B cell (primary cell): ENCODE measurements at places on chromosomes 5 and 9.
A peak's percentile ranks its signal among the peaks of the same experiment; 100 is the strongest.

- H3K4me1 ChIP-seq = peaks cover 10% of the 10 kb centered on the region
- no peak for DNase-seq
- no peaks in the 10 kb centered on the region for H3K36me3 ChIP-seq
- H3K27ac ChIP-seq = no peak overlapping the region
- peaks cover 4% of the 10 kb centered on the region for H3K27me3 ChIP-seq
Observed at GRCh38 chr5:138726848-138727247, 26.4 kb upstream of the CTNNA1 start.

GRCh38 chr9:84179531-84179930 is 161.0 kb downstream of the SLC28A3 start:
- H3K4me1 ChIP-seq = no peaks in the 10 kb centered on the region
- H3K4me3 ChIP-seq = no peak overlapping the region
- DNase-seq = no peak
- no peaks in the 10 kb centered on the region for H3K36me3 ChIP-seq
- H3K27ac ChIP-seq = no peak overlapping the region

- H3K4me3 ChIP-seq = no peak overlapping the region
- no peak overlapping the region for H3K27ac ChIP-seq
- DNase-seq = no peak
- no peaks in the 10 kb centered on the region for H3K27me3 ChIP-seq
- H3K36me3 ChIP-seq = no peaks in the 10 kb centered on the region
Observed at GRCh38 chr9:72509635-72510034, 11.8 kb upstream of the TMC1 start.

- H3K27me3 ChIP-seq = no peaks in the 10 kb centered on the region
- no peak for DNase-seq
- no peak overlapping the region for H3K27ac ChIP-seq
- no peak overlapping the region for H3K4me3 ChIP-seq
- H3K4me1 ChIP-seq = no peaks in the 10 kb centered on the region
Observed at GRCh38 chr5:145226726-145227125, 608.4 kb downstream of the PRELID2 start.

- H3K27ac ChIP-seq = no peak overlapping the region
- H3K4me1 ChIP-seq = no peaks in the 10 kb centered on the region
- no peak for DNase-seq
- no peaks in the 10 kb centered on the region for H3K27me3 ChIP-seq
Observed at GRCh38 chr9:18327121-18327520, 146.8 kb upstream of the ADAMTSL1 start.

- no peaks in the 10 kb centered on the region for H3K36me3 ChIP-seq
- peaks cover 3% of the 10 kb centered on the region for H3K27me3 ChIP-seq
- H3K27ac ChIP-seq = no peak overlapping the region
Observed at GRCh38 chr5:170497311-170498038, 6.3 kb upstream of the KCNIP1 start.

GRCh38 chr5:139768807-139769465 is 26.7 kb upstream of the PSD2 start:
- DNase-seq = no peak
- H3K4me1 ChIP-seq = peaks cover 18% of the 10 kb centered on the region
- H3K36me3 ChIP-seq = no peaks in the 10 kb centered on the region
- no peak overlapping the region for H3K4me3 ChIP-seq

DNA sequence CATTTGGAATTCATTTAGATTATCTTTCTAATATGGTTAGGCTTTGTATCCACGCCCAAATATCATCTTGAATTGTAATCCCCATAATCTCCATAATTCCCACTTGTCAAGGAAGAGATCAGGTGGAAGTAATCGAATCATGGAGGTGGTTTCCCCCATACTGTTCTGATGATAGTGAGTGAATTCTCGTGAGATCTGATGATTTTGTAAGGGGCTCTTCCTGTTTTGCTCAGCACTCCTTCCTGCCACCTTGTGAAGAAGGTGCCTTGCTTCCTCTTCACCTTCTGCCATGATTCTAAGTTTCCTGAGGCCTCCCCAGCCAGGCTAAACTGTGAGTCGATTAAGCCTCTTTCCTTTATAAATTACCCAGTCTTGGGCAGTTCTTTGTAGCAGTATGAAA is 527.5 kb upstream of the ARRDC3 start:
- DNase-seq = no peak
- H3K27me3 ChIP-seq = no peaks in the 10 kb centered on the region
- H3K27ac ChIP-seq = no peak overlapping the region
- no peaks in the 10 kb centered on the region for H3K4me1 ChIP-seq

DNA sequence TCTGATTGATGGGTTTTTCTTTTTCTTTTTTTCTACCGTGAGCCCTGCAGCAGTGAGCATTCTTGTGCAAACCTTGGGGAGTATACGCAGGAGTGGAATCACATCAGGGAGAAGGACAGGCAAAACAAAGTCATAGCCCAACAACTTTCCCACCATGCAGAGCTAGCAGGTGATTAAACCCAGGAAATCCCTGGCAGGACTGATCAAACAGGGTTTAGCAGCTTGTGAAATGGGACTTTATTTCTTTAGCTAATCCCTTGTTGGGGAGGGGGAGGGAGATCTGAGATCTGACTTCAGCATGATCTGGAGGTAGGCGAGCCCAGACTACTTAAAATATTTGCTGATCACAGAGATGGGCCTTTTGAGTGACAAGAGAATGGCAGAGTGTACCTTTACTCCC is 162.0 kb upstream of the GLRA1 start:
- no peak for DNase-seq
- no peaks in the 10 kb centered on the region for H3K4me1 ChIP-seq
- H3K4me3 ChIP-seq = no peak overlapping the region
- H3K27me3 ChIP-seq = no peaks in the 10 kb centered on the region

- H3K4me1 ChIP-seq = no peaks in the 10 kb centered on the region
- no peaks in the 10 kb centered on the region for H3K36me3 ChIP-seq
- no peaks in the 10 kb centered on the region for H3K27me3 ChIP-seq
- H3K27ac ChIP-seq = no peak overlapping the region
- no peak for DNase-seq
Observed at GRCh38 chr5:34669931-34670516, 13.9 kb downstream of the RAI14 start.

- H3K4me3 ChIP-seq = no peak overlapping the region
- peaks cover 87% of the 10 kb centered on the region for H3K27me3 ChIP-seq
- DNase-seq = peak; percentile 41
Observed at GRCh38 chr5:77644371-77645157, 6.1 kb upstream of the OTP start.

DNA sequence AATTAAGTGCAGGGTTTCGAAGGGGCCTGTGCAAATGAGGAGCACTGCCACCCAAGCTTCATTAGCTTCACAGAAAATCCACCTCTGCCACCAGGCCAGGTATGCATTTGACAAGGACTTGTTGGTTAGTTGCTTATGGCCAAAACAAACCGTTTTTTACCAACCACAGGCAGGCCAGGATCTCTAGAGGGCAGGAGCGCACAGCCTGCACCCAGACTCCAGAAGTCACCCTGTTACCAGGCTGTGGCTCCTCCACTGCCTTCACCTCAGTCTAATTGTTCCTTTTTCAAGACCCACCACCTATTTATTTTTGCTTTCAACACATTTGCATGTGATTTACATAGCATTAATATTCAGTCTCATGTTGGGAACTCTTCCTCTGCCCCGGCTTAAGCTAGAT is 78.3 kb upstream of the HSPA9 start:
- peaks cover 77% of the 10 kb centered on the region for H3K27me3 ChIP-seq
- no peak overlapping the region for H3K27ac ChIP-seq

- H3K27me3 ChIP-seq = no peaks in the 10 kb centered on the region
- no peak overlapping the region for H3K4me3 ChIP-seq
- no peaks in the 10 kb centered on the region for H3K36me3 ChIP-seq
- no peak for DNase-seq
Observed at GRCh38 chr5:52690236-52690768, 97.4 kb upstream of the ITGA1 start.

GRCh38 chr9:134779640-134780039 is 101.0 kb upstream of the FCN2 start:
- no peaks in the 10 kb centered on the region for H3K4me1 ChIP-seq
- H3K36me3 ChIP-seq = no peaks in the 10 kb centered on the region
- H3K4me3 ChIP-seq = no peak overlapping the region
- H3K27me3 ChIP-seq = peaks cover 3% of the 10 kb centered on the region
- DNase-seq = no peak
- no peak overlapping the region for H3K27ac ChIP-seq

DNA sequence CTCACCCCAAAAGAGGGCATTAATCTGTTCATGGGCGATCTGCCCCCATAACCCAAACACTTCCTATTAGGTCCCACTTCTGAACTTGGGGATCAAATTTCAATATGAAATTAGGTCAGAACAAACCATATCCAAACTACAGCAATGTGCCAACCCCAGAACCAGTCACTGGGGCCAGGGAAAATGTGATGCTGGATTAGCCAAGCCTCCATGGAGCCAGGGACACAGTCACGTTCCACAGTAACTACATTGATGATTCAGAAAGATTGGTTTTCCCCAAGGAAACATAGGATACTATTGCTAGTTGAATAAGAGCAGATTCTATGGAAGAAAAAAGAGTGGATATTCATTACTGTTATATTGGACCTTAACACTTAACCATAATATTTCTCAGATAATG is 84.2 kb downstream of the GIN1 start:
- no peaks in the 10 kb centered on the region for H3K36me3 ChIP-seq
- H3K27me3 ChIP-seq = no peaks in the 10 kb centered on the region
- DNase-seq = no peak
- no peak overlapping the region for H3K4me3 ChIP-seq
- H3K27ac ChIP-seq = no peak overlapping the region
- H3K4me1 ChIP-seq = no peaks in the 10 kb centered on the region

GRCh38 chr5:11650936-11651335 is 253.3 kb downstream of the CTNND2 start:
- no peaks in the 10 kb centered on the region for H3K36me3 ChIP-seq
- H3K4me1 ChIP-seq = no peaks in the 10 kb centered on the region
- H3K27ac ChIP-seq = no peak overlapping the region
- no peak overlapping the region for H3K4me3 ChIP-seq
- no peaks in the 10 kb centered on the region for H3K27me3 ChIP-seq
- DNase-seq = no peak

- H3K36me3 ChIP-seq = no peaks in the 10 kb centered on the region
- no peak for DNase-seq
- H3K4me1 ChIP-seq = peaks cover 12% of the 10 kb centered on the region
- H3K4me3 ChIP-seq = peak overlapping the region; percentile 69
Observed at GRCh38 chr5:65482296-65482735, 596 bp upstream of the ADAMTS6 start.

GRCh38 chr9:79233542-79233941 is 338.2 kb upstream of the TLE4 start:
- H3K4me1 ChIP-seq = no peaks in the 10 kb centered on the region
- no peak overlapping the region for H3K27ac ChIP-seq
- H3K27me3 ChIP-seq = no peaks in the 10 kb centered on the region
- H3K4me3 ChIP-seq = no peak overlapping the region

GRCh38 chr5:103612545-103612944 is 50.0 kb upstream of the NUDT12 start:
- no peak overlapping the region for H3K27ac ChIP-seq
- DNase-seq = no peak
- H3K27me3 ChIP-seq = no peaks in the 10 kb centered on the region
- no peaks in the 10 kb centered on the region for H3K36me3 ChIP-seq
- no peaks in the 10 kb centered on the region for H3K4me1 ChIP-seq

DNA sequence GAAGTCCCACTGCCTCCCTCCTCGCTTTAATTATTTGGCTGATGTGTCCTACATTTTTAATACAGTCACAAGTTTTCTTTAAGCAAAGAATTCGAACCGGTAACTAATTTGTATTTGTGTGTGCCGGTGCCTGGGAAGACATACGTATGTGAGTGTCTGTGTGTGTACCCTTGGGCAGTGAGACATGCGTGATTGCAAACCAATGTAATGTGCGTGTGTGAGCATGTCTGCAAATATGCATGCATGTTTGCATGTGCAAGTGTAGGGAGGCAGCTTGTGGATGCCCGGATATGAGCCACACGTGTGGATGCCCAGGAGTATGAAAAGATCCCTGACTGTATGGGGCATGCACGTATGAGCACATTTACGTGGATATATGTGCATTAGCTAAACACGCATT is 44.4 kb upstream of the NEK6 start:
- no peak overlapping the region for H3K27ac ChIP-seq
- H3K4me1 ChIP-seq = peaks cover 82% of the 10 kb centered on the region
- H3K27me3 ChIP-seq = no peaks in the 10 kb centered on the region
- DNase-seq = no peak

- DNase-seq = no peak
- peaks cover 21% of the 10 kb centered on the region for H3K4me1 ChIP-seq
- H3K4me3 ChIP-seq = no peak overlapping the region
- no peaks in the 10 kb centered on the region for H3K27me3 ChIP-seq
- H3K27ac ChIP-seq = no peak overlapping the region
Observed at GRCh38 chr5:18749763-18750162, 1115.5 kb downstream of the TAF11L14 start.
